ENCODE measurements at places on chromosomes 12 and 14. TPM values are rescaled to one million over a fixed set of nuclear protein-coding genes. Genes with fewer than 3 reads are reported as not detected.
A peak's percentile ranks its signal among the peaks of the same experiment; 100 is the strongest.

BHLHE41 gene
- polyA plus RNA-seq, result 0.66 TPM

OVCH1 gene
- not detected for polyA plus RNA-seq

PIWIL1 gene
- 0.82 TPM for polyA plus RNA-seq

PTGDR gene
- 0.28 TPM for polyA plus RNA-seq

CGRRF1 gene
- 26.8 TPM for polyA plus RNA-seq

OR10A7 gene
- not detected for polyA plus RNA-seq

CFAP251 gene
- 13.3 TPM for polyA plus RNA-seq

KRT82 gene
- polyA plus RNA-seq, result not detected

ARF3 gene
- 107 TPM for polyA plus RNA-seq

MUCL1 gene
- polyA plus RNA-seq, result not detected

KRT6A gene
- not detected for polyA plus RNA-seq

EML5 gene
- 1.9 TPM for polyA plus RNA-seq

PIK3C2G gene
- 10.9 TPM for polyA plus RNA-seq

- DNase-seq, result no peak
Measured at GRCh38 chr12:49369411-49370145, 2.3 kb downstream of the SPATS2 start.

GRCh38 chr12:126830778-126831680, 1435.9 kb upstream of the TMEM132C start:
- DNase-seq, result no peak

DNA sequence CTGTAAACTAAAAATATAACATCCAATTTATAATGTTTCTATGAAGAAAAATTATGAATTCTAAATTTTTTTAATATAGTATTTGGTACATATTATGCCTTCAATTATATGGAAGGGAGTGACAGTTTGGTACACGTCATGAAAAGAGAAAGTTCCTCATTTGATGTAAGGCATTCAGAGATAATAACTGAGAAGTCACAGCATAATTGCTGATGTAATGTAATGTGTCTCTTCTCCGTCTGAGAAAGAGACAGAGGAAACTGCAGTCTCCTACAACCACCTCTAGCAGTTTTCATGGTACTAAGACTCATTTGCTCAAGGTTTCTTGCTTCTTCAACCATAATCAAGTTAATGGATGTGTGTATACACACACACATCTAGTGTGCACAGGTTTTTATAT, 2.3 kb upstream of the CD69 start:
- no peak for DNase-seq

- no peak for DNase-seq
Measured at GRCh38 chr12:98973395-98973794, 328.3 kb downstream of the APAF1 start.

- no peak for DNase-seq
Measured at GRCh38 chr12:45644541-45644940, 85.0 kb upstream of the ARID2 start.

GRCh38 chr14:83491091-83491490, 1957.4 kb upstream of the SEL1L start:
- DNase-seq, result no peak

- no peak for DNase-seq
Measured at GRCh38 chr14:74491956-74492775, 939 bp downstream of the NPC2 start.

- no peak for DNase-seq
Measured at GRCh38 chr12:89244536-89244935, 107.8 kb downstream of the DUSP6 start.

DNA sequence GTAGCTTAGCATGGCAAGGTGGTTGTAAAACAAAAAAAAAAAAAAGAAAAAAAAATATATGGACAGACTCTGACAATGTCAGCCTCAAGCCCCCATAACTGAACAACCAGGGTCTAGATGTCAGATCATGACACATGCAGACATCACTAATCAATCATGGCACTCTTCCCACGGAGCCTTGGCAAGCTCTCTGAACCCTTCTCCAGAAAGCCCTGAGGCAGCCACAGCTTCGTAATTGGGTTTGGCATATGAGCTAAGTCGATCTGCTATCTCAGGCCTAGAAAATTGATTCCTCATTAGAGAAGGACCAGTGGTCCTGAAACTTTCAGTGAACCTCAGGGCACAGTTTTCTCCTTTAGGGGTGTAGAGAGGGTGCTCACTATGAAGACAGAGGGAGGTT, 112.2 kb downstream of the GPR135 start:
- no peak for DNase-seq

- DNase-seq, result no peak
Measured at GRCh38 chr12:122811777-122812176, 23.5 kb upstream of the HIP1R start.

GRCh38 chr14:99698642-99699041, 14.5 kb downstream of the CYP46A1 start:
- no peak for DNase-seq

- DNase-seq, result no peak
Measured at GRCh38 chr14:29161593-29161992, 395.0 kb downstream of the FOXG1 start.

DNA sequence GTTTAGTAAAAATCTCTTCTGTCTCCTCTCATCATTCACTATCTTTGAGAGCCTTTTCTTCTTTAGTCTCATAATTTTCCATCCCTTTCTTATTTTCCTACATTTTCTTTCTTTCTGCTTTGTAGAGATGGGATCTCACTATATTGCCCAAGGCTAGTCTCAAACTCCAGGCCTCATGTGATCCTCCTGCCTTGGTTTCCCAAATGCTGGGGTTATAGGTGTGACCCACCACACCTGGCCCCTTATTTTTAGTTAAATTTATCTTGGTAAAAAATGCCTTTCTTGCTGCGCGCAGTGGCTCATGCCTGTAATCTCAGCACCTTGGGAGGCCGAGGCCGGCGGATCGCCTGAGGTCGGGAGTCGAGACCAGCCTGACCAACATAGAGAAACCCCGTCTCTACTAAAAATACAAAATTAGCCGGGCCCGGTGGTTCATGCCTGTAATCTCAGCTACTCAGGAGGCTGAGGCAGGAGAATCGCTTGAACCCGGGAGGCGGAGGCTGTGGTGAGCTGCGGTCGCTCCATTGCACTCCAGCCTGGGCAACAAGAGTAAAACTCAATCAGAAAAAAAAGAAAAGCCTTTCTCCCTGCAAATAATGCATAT, 996 bp downstream of the SLC2A3 start:
- no peak for DNase-seq

- DNase-seq, result no peak
Measured at GRCh38 chr12:49519574-49519936, 19.3 kb upstream of the KCNH3 start.

DNA sequence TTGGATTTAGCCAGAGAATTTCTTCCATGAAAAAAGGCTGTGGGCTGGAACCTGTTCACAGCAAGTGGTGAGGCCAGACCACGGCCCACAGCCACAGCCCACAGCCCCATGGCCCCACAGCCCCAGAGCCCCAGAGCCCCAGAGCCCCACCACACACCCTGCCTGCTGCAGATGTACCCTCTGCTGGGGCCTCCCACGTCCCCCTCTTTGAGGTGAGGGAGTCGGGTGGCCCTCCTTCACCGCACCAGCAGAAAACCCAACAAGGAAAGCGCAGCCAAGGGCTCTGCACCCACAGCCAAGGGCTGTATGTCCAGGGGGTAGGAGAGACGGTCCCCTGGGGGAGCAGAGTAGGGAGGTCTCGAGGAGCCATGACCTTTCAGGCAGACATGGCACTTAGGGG, 327.5 kb upstream of the DIO3 start:
- DNase-seq, result no peak

DNA sequence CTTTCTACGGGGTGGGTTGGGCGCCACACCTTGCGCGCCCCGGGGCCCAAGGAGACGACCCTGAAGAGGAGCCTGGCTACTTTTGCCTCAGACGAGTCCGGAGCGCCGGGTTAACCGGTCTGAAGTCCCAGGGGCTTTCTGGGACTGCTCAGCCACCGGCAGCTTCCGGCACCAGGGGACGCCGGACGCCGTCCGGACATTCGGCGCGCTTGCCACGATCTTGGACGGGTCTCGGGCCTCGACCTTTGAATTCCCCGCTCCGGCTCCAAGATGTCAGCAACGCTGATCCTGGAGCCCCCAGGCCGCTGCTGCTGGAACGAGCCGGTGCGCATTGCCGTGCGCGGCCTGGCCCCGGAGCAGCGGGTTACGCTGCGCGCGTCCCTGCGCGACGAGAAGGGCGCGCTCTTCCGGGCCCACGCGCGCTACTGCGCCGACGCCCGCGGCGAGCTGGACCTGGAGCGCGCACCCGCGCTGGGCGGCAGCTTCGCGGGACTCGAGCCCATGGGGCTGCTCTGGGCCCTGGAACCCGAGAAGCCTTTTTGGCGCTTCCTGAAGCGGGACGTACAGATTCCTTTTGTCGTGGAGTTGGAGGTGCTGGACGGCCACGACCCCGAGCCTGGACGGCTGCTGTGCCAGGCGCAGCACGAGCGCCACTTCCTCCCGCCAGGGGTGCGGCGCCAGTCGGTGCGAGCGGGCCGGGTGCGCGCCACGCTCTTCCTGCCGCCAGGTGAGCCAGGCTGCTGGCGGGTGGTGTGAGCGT, at the start of gene ACOT4:
Gene ACOT4, plus strand, starts transcription at position 184 of the 760 bp plus-strand sequence. Its CDS starts 87 bp downstream, at position 271.
- DNase-seq, result peak; percentile 83

DNA sequence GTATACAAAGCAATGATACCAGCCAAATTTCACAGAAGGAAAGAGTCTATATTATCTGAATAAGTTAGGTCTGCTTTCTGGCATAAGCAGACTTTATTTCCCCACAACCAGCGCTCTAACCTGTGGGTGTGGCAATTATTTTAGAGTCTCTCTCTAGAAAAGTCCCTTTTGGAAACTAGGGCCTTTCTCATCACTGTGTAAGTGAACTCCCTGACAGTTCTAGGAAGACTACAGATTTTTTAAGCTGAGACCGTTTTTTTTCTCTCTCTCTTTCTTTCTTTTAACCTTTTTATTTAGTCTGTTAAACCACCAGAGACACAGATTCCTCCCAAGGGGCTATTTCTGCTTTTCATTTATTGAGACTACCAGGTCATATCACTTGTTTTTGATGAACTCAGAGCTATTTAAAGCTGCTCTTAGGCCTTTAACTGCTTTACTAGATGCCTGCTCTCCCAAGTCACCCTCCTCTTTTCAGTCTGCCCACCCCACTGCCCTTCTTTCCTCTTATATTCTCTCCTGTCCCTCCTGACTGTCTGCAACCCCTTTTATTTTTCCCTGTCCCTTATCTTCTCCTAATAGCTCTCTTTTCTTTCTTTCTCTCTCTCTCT, 69.2 kb upstream of the ARHGAP5 start:
- DNase-seq, result no peak

GRCh38 chr12:111256629-111257434, 112.1 kb downstream of the PHETA1 start:
- no peak for DNase-seq

GRCh38 chr14:69614592-69614991, 3.2 kb downstream of the SUSD6 start:
- DNase-seq, result no peak

GRCh38 chr12:89160716-89161123, 191.6 kb downstream of the DUSP6 start:
- DNase-seq, result no peak

GRCh38 chr14:101872346-101872745, 92.0 kb upstream of the DYNC1H1 start:
- DNase-seq, result no peak

DNA sequence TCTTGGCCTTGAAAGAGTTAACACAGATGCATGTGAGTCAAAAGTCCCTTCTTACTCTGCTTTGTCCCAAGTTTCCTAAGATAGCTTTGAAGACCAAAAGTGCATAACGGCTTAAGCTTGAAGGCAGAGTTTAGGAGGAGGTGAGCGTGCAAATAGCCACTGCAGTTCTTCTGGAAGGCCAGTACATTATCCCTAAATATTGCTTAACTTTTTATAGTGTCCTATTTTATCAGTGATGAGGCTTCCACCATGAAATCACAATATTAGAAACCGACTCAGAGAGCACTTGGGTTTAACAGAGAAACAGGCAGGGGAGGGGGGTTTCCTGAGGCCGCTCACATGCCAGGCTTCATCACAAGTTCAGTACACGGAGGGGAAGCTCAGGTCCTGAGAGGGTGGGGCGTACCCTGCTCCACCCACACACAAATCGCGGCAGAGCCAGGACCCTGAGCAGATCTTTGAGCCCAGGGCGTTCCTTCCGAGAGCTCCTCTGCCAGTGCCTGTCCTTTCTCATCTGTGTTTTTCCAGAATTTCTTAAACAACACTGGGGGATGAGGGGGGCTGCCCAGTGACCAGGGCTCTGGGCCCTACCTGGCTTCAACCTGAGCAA, 26.8 kb upstream of the BDKRB2 start:
- no peak for DNase-seq

- no peak for DNase-seq
Measured at GRCh38 chr14:99589651-99590530, 14.1 kb downstream of the CCDC85C start.

- DNase-seq, result no peak
Measured at GRCh38 chr14:32327255-32327961, 1.7 kb upstream of the AKAP6 start.

- DNase-seq, result no peak
Measured at GRCh38 chr14:64935508-64935907, 7.0 kb downstream of the GPX2 start.

- no peak for DNase-seq
Measured at GRCh38 chr12:114662512-114663177, 21.3 kb downstream of the TBX3 start.

DNA sequence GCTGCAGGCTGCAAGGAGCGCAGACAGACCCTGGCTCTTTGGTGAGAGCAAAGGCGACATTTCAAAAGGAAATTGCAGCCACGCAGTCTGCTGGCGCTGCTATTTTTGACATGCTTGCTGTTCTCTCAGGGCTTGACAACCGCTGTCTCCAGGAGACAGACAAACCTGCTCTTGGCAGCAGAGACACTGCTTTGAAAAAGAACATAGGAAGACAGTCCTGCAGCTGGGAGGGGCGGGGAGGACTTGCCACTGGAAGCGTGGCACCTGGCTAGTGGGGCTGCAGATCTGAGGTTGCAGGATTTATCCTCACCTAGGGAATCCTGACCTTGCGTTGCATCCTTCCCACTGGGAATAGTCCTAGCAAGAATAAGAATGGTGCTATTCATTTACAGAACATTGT, 91.8 kb upstream of the KCNA1 start:
- no peak for DNase-seq

DNA sequence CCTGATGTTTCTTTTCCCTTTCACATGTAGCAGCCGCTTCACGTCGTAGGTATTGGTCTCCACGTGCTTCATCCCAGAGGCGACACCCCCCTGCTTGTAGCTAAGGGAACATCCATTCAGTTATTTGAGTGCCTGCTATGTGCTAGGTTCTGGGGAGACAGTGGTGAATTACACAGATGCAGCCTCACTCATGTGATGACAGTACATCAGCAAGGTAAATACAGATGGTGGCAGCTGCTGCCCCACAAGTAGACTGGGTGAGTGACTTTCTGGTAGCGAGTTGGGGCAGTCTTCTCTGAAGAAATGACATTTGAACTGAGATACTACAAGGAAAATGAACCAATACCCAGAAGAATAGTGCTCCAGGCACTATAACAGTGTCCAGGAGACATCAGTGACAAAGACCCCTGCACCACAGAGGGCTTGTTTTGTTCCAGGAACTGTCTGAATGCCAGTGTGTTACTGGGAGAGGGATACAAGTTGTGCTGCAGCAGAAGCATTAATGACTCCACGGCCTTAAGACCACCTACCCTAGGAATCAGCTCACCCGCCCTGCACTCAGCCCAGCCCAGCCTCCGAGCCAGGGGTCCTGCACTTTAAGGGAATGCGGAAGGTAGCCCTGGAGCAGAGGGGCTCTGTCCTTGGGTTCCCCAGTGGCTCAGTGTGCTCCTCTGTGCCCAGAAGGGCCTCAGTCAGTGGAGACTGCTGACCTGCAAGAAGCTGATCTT, 7.3 kb downstream of the AVIL start:
- no peak for DNase-seq

GRCh38 chr12:26473291-26473690, 277.9 kb downstream of the SSPN start:
- no peak for DNase-seq

- DNase-seq, result no peak
Measured at GRCh38 chr14:86797075-86797351, 1196.0 kb downstream of the GALC start.

GRCh38 chr12:52522346-52523011, 2.3 kb upstream of the KRT5 start:
- no peak for DNase-seq

All from left lung (tissue), 14 donors.